GM04503 (cell line): ENCODE measurements at places on chromosomes 16 and 17.

DNA sequence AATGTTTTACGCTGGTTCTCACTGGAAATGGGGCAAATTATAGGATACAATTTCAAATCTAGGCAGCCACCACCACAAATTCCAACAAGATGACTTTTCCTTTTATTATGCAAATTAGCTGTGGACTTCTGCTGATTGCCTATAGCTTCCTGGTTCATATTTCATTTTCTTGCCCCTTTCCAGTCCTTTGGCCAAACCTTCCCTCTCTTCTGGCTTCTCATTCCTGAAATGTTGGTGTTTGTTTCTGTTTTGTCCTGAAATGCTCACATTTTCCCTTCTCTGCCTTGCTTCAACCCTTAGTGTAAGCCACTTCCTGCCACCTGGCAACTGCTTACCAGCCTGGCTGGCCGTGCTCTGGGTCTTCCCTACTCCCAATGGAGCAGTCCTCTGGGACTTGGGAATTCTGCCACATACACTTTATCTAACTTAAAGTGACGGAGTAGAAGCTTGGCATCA is 14.0 kb downstream of the PRSS54 start:
- DNase-seq = no peak

DNA sequence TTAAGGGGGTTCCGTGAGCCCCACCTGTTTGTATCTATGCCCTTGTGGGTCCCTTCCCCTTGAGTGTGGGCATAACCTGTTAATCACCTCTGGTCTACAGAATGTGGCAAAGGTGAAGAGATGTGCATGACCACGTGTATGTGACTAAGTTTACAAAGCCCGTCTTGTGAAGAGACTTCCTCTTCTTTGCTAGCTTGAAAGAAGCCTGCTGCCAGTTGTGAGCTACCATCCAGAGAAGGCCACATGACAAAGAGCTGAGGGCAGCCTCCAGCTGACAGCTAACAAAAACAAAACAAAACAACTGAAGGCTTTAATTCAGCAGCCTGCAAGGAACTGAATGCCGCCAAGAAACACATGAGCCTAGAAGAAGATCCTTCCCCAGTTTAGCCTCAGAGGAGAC is 112.0 kb downstream of the AXIN2 start:
- no peak for DNase-seq

DNA sequence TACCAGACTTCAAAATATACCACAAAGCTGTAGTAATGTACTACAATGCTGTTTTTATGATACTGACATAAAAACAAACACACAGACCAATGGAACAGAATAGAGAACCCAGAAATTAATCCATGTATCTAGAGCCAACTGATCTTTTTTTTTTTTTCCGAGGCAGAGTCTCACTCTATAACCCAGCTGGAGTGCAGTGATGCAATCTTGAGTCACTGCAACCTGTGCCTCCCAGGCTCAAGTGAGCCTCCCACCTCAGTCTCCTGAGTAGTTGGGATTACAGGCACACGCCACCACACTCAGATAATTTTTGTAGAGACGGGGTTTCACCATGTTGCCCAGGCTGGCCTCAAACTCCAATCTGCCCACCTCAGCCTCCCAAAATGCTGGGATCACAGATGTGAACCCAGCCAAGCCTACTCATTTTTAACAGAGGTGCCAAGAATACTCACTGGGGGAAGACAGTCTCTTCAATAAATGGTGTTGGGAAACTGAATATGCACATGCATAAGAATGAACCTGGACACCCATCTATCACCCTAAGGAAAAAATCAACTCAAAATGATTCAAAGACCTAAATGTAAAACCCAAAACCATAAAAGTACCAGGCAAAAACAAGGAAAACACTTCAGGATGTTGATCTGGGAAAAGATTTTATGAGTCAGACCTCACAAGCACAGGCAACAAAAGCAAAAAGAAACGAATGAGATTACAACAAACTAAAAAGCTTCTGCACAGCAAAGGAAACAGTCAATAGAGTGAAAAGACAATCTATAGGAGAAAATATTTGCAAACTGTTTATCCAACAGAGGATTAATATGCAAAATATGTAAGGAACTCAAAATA is 63.1 kb downstream of the STX8 start:
- no peak for DNase-seq

DNA sequence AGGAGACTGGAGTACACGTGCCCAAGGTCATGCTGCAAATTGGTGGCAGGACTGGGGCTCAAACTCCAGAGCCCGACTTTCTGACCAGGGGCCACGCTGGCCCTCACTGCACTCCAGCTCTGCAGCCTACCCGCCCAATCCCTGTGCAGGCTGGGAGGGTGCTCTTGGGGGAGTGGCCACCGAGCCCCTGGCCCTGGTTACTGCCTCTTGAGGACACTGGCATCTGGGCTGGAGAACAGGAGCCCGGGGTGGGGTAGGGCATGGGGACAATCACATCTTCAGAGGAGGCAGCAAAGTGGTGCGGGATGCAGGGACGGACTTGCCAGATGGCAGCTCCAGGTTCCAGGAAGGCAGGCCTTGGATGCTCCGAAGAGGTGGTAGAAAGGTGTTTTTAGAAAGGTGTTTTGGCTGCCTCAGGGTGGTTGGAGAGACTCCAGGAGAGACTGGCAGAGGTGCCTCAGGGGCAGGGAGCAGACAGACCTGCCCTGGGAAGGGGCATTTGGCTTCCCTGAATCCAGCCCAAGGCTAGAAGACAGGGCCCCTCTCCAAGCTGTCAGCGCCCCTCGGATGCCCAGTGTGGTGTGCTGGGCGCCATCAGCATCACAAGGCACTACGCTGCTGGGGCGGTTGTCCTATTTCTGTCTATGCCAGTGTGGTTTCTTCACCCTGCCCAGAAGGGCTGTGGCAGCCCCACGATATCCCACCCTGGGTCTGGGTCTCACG is 220.6 kb downstream of the NTN1 start:
- DNase-seq = no peak

- no peak for DNase-seq
Observed at GRCh38 chr17:66445229-66445628, 142.8 kb downstream of the PRKCA start.

- DNase-seq = no peak
Observed at GRCh38 chr17:21228845-21229244, 14.9 kb upstream of the TMEM11 start.

GRCh38 chr17:871751-872519 is 89.8 kb downstream of the MRM3 start:
- no peak for DNase-seq

- DNase-seq = no peak
Observed at GRCh38 chr17:13407381-13407780, 194.3 kb downstream of the HS3ST3A1 start.

GRCh38 chr16:67442581-67443255 is 11.8 kb downstream of the HSD11B2 start:
- no peak for DNase-seq

DNA sequence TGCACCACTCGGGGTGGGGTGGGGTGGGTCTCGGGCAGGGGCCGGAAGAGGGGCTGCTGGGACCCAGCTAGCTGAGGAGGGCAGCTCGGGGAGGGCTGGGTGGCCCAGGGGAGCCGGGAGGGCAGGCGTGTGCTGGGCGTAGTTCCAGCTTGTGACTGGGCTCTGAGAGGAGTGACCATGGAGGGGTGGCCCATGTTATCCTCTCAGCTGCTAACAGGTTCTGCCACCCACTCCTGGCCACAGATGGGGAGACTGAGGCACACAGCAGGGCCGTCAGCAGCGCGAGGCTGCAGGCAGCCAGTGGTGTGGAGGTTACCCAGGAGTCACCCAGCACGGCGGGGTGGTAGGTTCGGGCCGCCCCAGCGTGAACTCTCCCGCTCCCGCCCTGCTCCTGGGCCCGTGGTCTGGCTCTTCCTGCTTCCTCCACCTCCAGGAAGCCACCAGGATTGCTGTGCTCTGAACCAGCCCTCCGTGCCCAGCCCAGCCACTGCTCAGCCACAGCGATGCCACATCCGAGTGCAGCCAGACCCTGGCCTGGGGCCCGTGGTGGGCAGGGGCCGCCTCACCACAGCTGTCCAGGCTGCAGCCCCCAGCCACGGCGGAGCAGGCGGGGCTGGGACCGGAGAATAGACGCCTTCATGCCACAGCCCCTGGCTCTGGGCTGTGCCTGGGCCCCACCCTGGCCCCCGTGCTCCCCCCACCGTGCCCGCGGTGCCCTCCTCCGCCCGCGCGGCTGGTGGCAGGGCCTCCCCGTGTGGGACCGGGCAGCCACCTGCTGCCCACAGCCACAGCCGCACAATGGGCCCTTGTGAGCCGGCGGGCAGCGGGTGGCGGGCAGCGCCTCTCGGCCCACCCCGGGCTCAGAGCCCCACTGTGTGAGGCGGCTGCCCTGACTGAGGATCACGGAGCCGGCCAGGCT is 26.3 kb upstream of the SSTR5 start:
- DNase-seq = no peak

- DNase-seq = no peak
Observed at GRCh38 chr17:41835800-41836549, at the start of gene NT5C3B. TSS of gene NT5C3B (minus strand) at chr17:41836232. CDS start at chr17:41836193, 39 bp downstream.

DNA sequence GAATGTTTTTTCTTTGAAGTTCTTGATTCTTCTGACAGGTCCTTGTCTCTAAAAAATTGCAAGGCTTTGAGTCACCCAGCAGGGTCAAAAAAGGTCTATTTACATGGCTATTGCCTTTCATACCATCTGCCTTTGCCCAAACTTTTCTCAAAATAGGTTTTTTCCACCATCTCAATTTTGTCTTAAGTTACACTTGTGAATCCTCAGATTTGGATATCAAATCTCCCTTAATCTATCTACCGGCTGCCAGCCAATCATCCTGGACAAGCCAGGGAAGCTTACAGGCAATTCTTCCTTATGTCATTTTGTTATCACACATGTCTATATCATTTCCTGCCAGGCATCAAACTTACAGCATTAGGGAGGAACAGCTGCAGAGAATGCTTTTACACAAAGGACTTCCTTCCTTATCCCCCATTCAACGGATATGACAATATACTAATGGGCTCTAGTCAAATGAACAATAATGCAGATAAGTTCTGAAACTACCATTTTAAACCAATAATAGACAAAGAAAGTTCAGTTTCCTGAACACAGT is 104.1 kb upstream of the CORO6 start:
- DNase-seq = no peak

- DNase-seq = no peak
Observed at GRCh38 chr17:35188111-35188510, 6.1 kb downstream of the SLC35G3 start.

GRCh38 chr16:48365025-48365600 is 20.1 kb downstream of the SIAH1 start:
- no peak for DNase-seq

DNA sequence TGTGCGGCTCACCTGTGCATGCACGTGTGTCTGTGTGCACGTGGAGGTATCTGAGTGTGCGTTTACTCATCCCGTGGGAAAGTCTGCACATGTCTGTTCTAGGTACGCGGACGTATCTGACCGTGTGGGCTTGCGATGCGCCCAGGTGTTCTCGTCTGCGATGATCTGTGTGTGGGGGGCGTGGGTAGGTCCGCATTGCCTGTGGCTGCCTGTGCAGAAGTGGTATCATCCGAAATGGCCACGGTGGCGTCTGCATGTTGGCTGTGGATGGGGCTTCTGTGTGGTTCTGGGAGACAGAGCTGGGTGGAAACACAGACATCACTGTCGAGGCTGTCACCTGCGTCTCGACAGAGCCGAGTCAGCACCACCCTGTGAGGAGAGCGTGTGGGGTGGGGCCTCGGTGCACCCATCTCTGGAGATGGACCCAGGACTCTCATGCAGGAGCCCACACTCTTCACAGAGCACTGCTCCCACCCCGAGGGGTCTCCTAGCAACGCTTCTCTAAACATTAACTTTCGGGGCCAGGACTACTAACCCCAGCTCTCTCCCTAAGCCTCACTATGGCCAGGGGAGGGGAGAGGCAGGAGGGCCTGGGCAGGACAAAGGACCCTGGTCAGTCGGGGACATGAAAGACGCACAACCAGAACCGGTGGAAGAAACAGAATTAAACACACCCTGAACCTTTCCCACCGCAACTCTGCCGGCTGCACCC is 8.4 kb downstream of the DPEP1 start:
- no peak for DNase-seq

DNA sequence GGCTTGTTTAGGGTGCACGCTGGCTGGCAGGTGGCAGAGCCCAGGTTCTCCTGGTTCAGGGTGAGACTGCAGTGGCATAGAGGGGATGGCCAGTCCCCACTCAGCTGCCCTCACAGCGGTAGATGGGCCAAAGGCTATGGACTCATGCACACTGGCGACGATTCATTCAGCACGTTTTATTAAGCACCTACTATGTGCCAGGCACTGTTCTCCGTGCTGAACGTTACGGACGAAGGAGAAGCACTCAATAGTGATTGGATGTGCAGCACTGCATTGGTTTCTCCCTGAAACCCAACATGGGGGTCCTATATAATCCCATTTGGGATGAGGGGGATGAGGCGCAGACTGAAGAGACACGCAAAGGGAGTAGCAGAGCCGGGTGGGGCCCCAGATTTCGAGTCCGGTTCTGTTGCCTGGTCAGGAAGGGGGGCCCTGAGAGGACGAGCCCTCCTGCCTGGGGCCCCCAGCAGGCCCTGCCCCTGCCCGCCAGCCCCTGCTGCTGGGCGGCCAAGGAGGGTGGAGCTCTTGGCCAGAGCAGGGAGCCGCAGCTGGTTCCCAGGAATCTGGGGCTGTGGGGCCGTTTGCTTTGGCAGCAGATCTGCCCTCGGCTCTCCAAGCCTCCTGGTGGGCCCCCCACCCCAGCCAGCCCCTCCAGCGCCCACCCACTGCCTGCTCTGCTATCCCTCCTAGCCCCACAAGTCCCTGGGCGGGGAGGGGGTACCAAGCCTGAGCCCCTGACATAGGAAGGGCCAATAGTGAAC is 8.8 kb downstream of the GLIS2 start:
- no peak for DNase-seq

DNA sequence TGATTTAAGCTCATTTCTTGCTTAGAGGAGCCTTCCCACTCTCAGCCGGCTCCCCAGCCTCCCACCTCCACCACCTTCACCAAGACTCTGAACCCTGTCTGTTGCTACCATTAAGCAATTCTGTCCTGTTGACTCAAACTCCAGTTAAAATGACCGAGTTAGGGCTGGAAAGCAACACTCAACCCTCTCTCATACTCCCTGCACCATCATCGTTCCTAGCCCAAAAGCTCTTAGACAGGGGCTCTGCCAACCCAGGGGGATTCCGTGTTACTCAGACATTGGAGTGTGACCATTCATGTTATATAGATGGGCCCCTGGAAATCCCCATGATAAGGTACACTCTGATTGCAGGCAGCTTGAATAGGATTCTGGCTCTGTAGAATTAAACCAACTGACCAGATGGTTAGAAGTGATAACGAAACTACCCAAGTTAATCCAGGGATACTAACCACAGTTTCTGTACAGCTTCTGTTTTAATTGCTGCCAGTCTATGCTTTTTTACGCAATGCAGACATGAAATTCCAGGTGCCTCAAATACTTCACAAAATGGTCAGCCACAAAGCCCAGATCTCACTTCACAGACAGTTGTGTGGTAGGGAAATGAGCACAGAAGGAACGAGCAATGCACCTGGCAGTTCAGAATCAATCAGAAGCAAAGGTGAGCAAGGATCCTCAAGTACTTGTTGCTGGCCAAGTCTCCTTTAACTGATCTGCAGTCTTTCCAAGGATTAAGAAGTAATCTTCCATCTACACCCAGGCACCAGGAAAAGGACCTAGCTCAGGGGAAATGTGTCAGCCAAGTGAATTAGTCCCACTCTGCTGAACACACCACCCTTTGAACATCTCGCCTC is 2.1 kb downstream of the SSTR2 start:
- DNase-seq = no peak
